PC-9 (cell line): ENCODE measurements at places on chromosomes 1 and 21. TPM values are rescaled to one million over a fixed set of nuclear protein-coding genes. Genes with fewer than 3 reads are reported as not detected.

DNA sequence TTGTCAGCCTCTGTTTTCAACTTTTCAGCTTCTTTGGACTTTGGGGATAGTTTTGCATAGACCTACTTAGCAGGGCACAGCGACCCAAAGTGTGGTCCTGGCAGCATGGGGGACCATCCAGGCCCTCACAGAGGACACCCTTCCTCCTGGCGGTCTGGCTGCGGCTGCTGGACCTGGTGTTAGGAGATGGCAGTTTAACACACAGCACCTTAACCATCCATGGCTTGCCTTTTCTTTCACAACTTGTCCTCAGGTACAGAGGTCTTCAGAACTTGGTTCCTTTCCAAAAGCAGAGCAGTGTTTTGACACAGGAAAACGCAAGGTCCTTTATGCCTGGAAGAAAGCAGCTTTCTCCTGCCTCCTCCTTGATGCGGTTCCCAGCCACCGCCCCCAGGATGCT, 68.1 kb downstream of the RHOU start:
- no peaks in the 10 kb centered on the region for H3K4me1 ChIP-seq
- no peaks in the 10 kb centered on the region for H3K36me3 ChIP-seq
- H3K27me3 ChIP-seq: peaks cover 40% of the 10 kb centered on the region
- no peak overlapping the region for H3K27ac ChIP-seq

DNA sequence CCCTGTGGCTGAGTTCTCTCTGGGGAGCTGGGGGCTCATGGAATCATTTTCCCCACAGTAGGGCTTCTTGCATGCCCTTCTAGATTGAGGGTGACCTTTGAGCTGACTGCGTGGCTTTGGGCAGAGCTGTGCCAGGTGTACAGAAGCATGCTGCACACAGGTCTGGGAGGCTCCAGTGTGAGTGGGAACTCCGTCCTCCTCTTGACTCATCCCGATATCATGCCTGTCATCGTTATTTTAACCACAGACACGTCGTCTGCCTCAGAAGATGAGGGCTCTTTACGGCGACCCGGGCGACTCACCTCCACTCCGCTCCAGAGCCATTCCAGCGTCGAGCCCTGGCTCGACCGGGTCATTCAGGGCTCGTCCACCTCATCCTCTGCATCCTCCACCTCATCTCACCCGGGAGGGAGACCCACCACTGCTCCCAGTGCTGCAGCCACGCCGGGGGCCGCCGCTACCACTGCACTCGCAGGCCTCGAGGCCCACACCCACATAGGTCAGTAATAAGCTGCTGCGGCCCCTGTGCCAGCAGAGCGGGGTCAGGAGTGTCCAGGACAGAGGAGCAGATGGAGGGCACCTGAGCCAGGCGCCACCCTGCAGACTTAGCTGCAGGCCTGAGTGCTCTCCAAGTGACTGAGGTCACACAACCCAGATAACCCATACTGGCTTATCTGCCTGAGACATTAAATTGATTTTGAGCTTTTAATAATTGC, 39.8 kb downstream of the DIP2A start:
- no peaks in the 10 kb centered on the region for H3K36me3 ChIP-seq
- H3K27me3 ChIP-seq: no peaks in the 10 kb centered on the region
- H3K27ac ChIP-seq: no peak overlapping the region
- peaks cover 16% of the 10 kb centered on the region for H3K4me1 ChIP-seq

- no peak overlapping the region for H3K27ac ChIP-seq
- no peaks in the 10 kb centered on the region for H3K4me1 ChIP-seq
- no peaks in the 10 kb centered on the region for H3K27me3 ChIP-seq
- no peak overlapping the region for H3K4me3 ChIP-seq
- DNase-seq: no peak
These were observed 11.8 kb downstream of the CHRNB2 start for GRCh38 chr1:154579374-154579773.

DNA sequence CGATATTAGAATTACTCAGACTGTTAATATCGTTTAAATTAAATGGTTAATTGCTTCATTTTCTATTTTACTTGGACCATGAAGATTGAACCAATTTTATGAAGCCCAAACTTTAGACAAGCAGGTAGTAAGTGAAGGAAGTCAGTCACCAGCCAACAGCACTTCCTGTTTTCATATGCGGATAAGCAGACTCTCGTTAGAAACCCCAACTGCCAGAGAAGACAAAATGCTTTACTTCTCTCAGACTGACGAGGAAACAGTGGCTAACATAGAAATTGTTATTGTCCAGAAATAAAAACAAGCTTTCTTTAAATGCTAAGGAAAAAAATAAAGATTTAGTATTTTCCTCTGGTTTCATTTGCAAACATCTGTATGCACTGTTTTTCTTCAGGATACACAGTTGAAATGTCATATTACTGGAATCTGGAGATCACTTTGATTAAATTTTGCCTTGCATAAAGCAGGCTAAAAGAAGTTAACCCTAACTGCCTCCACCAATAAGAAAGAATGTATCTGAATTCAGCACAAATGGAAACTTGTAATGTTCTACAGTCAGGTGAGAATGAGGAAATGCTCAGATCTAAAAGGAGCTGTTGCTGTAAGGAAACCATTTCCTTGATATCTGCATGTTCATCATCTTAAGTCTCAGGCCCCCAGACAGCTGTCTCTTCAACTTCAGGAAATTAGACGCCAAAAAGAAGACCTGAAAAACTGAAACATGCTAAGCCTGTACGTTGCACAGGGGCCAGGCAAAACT, 129.8 kb upstream of the SAMSN1 start:
- H3K27me3 ChIP-seq: no peaks in the 10 kb centered on the region
- no peak overlapping the region for H3K4me3 ChIP-seq
- no peaks in the 10 kb centered on the region for H3K36me3 ChIP-seq
- H3K4me1 ChIP-seq: no peaks in the 10 kb centered on the region
- H3K27ac ChIP-seq: no peak overlapping the region
- DNase-seq: no peak

GRCh38 chr1:244349581-244350001, 102.1 kb downstream of the ADSS2 start:
- H3K36me3 ChIP-seq: no peaks in the 10 kb centered on the region
- H3K27ac ChIP-seq: no peak overlapping the region
- H3K27me3 ChIP-seq: no peaks in the 10 kb centered on the region
- H3K4me3 ChIP-seq: no peak overlapping the region

Gene CD34
- total RNA-seq: not detected in 2 replicates

Gene RGS7
- total RNA-seq: 2.0 and 5.8 TPM in 2 replicates

Gene GJA5
- total RNA-seq: 2.8 and 8.7 TPM in 2 replicates
